ENCODE measurements at places on chromosomes 4 and X.

DNA sequence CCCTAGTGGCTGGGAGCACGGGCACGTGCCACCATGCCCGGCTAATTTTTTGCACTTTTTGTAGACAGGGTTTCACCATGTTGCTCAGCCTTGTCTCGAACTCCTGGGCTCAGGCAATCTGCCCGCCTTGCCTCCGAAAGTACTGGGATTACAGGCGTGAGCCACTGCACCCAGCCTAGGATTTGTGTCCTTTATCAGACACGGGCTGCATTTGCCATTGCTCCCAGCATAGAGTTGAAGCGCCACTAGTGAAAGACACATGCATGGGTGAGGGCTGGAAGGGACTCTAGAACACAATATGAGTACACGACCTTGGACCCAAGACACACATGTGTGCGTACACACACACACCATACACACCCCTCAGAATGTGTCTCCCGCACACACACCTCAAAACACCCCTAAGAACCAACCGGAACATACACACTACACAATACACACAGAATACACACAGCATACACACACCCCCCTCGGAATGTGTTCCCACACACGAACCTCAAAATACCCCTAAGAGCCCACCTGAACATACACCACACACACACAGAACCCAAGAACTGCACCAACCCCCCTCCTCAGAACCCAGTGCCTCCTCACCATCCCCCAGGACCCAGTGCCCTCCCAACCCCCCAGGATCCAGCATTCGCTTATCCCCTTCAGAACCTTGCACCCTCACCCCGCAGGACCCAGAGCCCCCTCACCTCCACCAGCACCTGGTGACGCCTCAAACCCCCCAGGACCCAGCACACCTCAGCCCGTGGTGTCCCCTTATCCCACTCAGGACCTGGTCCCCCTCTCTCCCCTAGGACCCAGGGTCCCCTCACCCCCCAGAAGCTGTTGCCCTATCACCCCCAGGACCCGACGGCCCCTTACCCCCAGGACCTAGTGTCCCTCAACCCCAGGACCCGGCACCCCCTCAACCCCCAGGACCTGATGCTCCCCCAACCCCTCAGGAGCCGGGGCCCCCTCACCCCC is 1.0 kb downstream of the TNIP2 start:
- DNase-seq: no peak

DNA sequence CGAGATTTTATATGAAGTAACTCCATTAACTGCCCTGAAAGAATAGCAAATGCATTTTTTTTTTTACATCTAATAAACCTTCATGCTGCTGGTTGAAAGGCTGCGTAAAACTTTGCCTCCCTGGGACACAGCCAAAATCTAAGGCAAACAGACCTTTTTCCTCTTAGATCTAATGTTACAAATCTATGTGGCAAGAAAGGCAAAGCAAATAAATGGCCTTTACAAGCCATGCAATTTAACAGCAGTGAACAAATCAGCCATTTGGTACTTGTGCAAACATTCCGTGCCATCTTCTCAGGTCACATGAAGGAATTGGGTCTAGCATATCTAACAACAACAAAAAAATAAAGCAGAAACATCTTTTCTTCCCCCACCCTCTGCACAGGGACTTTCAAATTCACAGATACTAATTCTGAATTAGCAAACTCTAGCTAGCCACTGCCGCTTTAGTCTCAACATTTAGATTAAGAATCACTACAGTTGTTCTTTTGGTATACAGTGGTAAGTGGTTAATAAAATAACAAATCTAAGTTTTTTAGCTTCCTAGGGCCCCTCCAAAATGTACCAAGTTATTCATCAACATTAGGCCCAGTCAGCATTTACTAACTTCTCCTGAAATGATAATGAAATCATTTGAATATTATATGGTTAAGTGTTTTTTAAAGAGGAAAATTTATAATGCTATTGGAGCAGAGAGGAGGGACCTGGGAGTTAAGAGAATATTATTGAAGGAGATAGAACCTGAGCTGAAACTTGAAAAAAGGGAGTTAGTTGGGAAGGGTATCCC is 593.8 kb downstream of the SMARCA1 start:
- no peak for DNase-seq

GRCh38 chr4:177308847-177309521 is 690 bp upstream of the NEIL3 start:
- DNase-seq: no peak

DNA sequence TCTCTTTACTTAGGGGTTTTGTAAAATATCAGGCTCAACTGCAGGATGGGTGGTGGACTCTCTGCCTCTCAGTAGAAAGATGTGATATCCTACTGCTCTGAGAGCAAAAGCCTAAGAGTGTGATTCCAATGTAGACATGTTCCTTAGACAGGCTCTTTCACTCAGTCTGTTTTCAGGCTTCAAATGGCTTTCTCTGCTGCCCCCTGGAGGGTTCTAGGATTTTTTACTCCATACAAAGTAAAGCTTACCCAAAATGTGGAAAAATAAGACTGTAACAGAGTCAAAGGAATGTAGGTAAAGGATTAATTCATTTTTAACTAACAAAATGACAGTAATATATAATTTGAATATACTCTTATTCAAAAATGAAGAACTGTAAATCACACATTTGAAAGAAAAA is 32.1 kb downstream of the ZGRF1 start:
- no peak for DNase-seq

GRCh38 chr4:141497627-141498026 is 138.8 kb upstream of the IL15 start:
- no peak for DNase-seq

DNA sequence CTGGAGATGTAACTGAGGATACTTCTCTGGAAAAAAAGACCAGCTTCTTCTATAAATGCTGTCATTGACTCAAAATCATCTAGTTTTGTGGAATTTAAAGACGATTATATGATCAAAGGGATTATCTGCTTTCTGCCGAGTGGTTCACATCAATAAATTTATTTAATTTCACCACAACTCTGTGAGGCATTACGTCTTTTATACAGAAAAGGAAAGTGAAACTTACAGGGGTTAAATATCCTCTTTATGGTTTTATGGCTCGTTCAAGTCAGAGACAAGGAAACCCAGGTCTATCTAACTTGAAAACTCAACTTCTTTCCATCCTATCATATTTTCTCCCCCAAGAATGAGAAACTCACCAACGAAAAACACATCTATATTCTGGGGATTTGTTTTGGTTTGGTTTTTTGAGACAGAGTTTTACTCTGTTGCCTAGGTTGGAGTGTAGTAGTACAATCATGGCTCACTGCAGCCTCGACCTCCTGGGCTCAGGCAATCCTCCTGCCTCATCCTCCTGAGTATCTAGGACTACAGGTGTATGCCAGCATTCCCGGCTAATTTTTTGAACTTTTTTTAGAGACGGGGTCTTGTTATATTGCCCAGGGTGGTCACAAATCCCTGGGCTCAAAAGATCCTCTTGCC is 377.9 kb upstream of the EMCN start:
- no peak for DNase-seq

DNA sequence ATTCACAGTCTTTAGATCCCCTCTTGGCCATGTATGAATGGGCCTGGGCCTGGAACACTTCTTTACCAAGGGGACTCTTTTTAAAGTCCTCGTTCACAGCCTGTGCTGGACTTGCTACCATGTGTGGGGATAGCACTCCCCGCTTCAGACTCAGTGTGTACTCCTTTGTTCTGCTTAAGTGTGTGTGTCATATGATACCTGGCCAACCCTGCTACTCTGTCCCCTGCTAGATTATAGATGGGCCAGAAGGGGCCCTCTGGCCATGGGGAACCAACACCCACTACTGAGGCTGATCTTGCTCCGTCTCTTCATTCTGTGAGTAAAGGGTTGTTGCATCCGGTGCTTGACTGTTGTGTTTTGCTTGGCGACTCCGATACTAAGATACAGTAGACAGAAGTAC is 8.0 kb downstream of the CCDC110 start:
- DNase-seq: no peak
